CD4-positive, alpha-beta T cell (primary cell): ENCODE measurements at places on chromosomes 1 and 21. TPM values are rescaled to one million over a fixed set of nuclear protein-coding genes. Genes with fewer than 3 reads are reported as not detected.

The RGS8 gene
- total RNA-seq, result not detected

The PHACTR4 gene
- total RNA-seq, result 26.3 TPM

The TMEM82 gene
- total RNA-seq, result not detected

The KRTAP13-2 gene
- total RNA-seq, result not detected

The CFHR5 gene
- total RNA-seq, result not detected

DNA sequence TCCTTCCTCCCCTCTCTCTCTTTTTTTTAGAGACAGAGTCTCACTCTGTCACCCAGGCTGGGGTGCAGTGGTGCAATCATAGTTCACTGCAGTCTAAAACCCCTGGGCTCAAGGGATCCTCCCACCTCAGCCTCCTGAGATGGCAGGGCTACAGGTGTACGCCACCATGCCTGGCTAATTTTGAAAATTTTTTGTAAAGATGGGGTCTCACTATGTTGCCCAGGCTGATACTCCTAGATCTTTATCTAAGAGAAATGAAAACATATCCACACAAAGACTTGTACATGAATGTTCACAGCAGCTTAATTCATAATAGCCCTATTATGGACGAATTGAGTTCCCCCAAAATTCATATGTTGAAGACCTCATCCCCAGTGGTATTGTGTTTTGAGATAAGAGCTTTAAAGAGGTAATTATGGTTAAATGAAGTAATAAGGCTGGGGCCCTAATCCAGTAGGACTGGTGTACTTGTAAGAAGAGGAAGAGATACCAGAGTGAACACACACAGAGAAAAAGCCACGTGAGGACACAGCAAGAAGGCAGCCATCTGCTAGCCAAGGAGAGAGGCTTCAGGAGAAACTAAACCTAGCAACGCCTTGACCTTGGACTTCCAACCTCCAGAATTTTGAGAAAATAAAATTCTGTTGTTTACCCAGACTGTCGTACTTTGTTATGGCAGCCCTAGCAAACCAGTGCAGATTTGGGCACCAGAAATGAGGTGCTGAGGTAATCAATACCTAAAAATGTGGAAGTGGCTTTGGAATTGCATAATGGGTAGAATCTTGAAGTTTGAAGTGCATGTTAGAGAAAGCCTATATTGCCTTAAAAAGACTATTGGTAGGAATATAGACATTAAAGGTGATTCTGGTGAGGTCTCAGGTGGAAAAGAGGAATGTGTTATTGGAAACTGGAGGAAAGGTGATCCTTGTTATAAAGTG lies 13.2 kb downstream of the IFNLR1 start:
- H3K4me3 ChIP-seq, result no peak overlapping the region
- no peaks in the 10 kb centered on the region for H3K27me3 ChIP-seq
- no peaks in the 10 kb centered on the region for H3K4me1 ChIP-seq
- no peak overlapping the region for H3K27ac ChIP-seq
- H3K36me3 ChIP-seq, result peaks cover 8% of the 10 kb centered on the region

- H3K27me3 ChIP-seq, result no peaks in the 10 kb centered on the region
- no peak overlapping the region for H3K4me3 ChIP-seq
- no peak overlapping the region for H3K27ac ChIP-seq
- no peak for DNase-seq
- H3K36me3 ChIP-seq, result no peaks in the 10 kb centered on the region
- no peaks in the 10 kb centered on the region for H3K4me1 ChIP-seq
Observed at GRCh38 chr1:164619006-164619784, 60.2 kb downstream of the PBX1 start.

GRCh38 chr1:91798740-91799139 lies 87.2 kb downstream of the TGFBR3 start:
- H3K27me3 ChIP-seq, result no peaks in the 10 kb centered on the region
- H3K27ac ChIP-seq, result no peak overlapping the region
- H3K4me3 ChIP-seq, result no peak overlapping the region

The NENF gene
- 21.2 TPM for total RNA-seq

- DNase-seq, result no peak
- no peak overlapping the region for H3K27ac ChIP-seq
- H3K4me1 ChIP-seq, result no peaks in the 10 kb centered on the region
- H3K4me3 ChIP-seq, result no peak overlapping the region
- H3K36me3 ChIP-seq, result no peaks in the 10 kb centered on the region
Observed at GRCh38 chr1:31196685-31197084, 43.0 kb downstream of the NKAIN1 start.

The F13B gene
- total RNA-seq, result not detected

The AGTRAP gene
- total RNA-seq, result 21.8 TPM

DNA sequence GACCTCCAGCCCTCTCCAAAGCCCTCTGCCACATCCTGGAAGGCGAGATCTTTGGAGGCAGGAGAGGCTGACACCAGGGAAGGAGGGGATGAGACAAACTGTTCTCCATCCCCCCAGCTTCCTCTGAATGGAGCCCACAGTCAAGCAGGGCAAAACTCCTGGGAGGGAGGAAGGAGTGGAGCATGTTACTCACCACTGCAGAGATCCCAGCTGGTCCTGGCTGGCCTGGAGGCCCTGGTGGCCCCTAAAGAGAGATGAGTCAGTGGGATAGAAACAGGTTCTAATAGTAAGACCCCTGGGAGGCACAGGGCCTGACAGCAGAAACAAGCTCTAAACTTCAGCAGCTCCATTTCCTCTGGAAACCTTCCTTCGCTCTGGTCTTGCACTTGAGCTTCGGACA lies 14.0 kb upstream of the PEF1 start:
- no peaks in the 10 kb centered on the region for H3K36me3 ChIP-seq
- no peak overlapping the region for H3K4me3 ChIP-seq
- no peak for DNase-seq
- no peaks in the 10 kb centered on the region for H3K27me3 ChIP-seq
- no peak overlapping the region for H3K27ac ChIP-seq

The NR5A2 gene
- not detected for total RNA-seq

GRCh38 chr1:2242814-2243725 lies 15.0 kb downstream of the SKI start:
- DNase-seq, result peak; percentile 22
- H3K27me3 ChIP-seq, result no peaks in the 10 kb centered on the region
- H3K4me3 ChIP-seq, result no peak overlapping the region
- no peak overlapping the region for H3K27ac ChIP-seq
- peaks cover 42% of the 10 kb centered on the region for H3K36me3 ChIP-seq
- peaks cover 92% of the 10 kb centered on the region for H3K4me1 ChIP-seq

The NBPF26 gene
- total RNA-seq, result 26.0 TPM

The ACKR1 gene
- total RNA-seq, result not detected

The PTGFRN gene
- total RNA-seq, result 0.38 TPM

DNA sequence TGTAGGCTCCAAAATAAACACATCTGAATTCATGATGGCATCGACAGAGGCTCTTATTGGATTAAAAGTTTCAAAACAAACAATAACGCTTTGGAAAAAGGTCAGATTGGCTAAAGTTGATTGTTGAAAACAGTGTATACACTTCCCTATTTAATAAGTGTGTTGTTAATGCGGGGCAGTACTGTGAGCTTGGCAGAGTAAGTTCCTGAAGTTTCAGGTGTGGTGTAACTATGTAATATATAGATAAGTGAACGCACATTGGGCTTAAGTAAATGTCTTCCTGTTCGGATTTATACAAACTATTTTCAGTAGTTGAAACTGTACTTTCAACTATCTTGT lies 810 bp downstream of the ZBTB37 start:
- peaks cover 60% of the 10 kb centered on the region for H3K4me1 ChIP-seq
- H3K27me3 ChIP-seq, result no peaks in the 10 kb centered on the region
- peak overlapping the region; percentile 90 for H3K4me3 ChIP-seq
- DNase-seq, result no peak
- H3K36me3 ChIP-seq, result peaks cover 41% of the 10 kb centered on the region

The HIPK1 gene
- 245 TPM for total RNA-seq

DNA sequence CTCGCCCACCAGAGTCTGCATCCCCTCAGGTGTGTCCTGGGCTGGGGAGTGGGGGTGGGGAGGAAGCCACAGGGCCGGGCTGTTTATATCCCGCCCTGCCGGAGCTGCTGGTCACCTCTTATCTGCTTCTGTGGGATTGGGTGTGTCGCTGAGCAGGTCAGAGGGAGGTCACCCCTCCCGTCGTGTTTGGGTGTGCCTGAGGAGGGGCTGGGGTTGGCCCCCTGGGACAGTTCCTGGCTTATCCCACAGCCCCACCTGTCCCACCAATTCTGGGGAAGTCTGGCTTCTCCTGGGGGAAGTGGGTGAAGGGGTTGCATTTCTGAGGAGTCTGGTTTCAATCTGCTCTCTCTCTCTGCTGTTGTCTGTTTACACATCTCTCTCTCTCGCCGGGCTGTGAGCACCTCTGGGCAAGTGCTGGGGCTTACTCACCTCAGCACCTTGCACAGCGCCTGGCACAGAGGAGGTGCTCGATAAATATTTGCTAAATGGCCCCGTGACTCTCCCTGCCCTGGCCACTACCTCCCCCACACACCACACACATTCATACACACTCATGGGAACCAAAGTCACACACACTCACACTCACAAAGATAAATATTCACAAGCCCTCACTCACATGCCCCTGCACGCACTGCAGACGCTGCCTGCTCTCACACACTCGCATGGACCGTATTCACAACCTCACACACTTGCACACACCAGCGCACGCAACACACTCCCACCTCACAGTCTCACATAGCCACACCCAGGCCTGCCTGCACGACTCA lies 8.3 kb downstream of the ELF3 start:
- no peak for DNase-seq
- no peak overlapping the region for H3K27ac ChIP-seq
- H3K4me3 ChIP-seq, result no peak overlapping the region
- peaks cover 4% of the 10 kb centered on the region for H3K27me3 ChIP-seq

DNA sequence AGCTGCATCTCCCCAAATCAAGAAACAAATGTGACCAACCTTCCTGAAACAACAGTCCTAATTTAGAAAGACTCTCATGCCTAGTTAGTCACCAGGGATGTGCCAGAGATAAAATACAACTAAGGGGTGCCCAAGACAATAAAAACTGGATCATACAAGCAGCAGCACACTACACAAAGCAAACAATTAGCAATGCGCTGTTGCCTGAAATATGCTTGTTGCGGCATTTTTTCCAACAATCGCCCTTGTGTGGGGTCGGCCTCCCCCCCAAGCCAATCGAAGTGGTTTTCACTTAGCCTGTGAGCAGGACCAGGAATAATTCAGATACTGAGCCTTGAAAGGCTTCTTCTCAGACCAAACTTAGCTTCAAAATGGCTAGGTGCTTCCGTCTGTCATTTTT lies 1.4 kb upstream of the STMN1 start:
- H3K27ac ChIP-seq, result peak overlapping the region; percentile 65
- no peaks in the 10 kb centered on the region for H3K36me3 ChIP-seq
- no peaks in the 10 kb centered on the region for H3K27me3 ChIP-seq
- H3K4me3 ChIP-seq, result no peak overlapping the region
- H3K4me1 ChIP-seq, result peaks cover 22% of the 10 kb centered on the region
- DNase-seq, result no peak

- no peaks in the 10 kb centered on the region for H3K36me3 ChIP-seq
- H3K4me1 ChIP-seq, result peaks cover 39% of the 10 kb centered on the region
- H3K4me3 ChIP-seq, result no peak overlapping the region
- H3K27ac ChIP-seq, result no peak overlapping the region
- peaks cover 45% of the 10 kb centered on the region for H3K27me3 ChIP-seq
Observed at GRCh38 chr21:45969921-45970673, 11.5 kb upstream of the COL6A1 start.

GRCh38 chr1:55943012-55943411 lies 636.4 kb downstream of the PLPP3 start:
- H3K4me3 ChIP-seq, result no peak overlapping the region
- H3K27me3 ChIP-seq, result no peaks in the 10 kb centered on the region
- H3K4me1 ChIP-seq, result no peaks in the 10 kb centered on the region
- no peak for DNase-seq

GRCh38 chr1:8197493-8198282 lies 120.2 kb upstream of the SLC45A1 start:
- H3K27me3 ChIP-seq, result no peaks in the 10 kb centered on the region
- H3K4me3 ChIP-seq, result no peak overlapping the region
- H3K27ac ChIP-seq, result no peak overlapping the region
- peaks cover 11% of the 10 kb centered on the region for H3K4me1 ChIP-seq

The MAP3K21 gene
- 0.99 TPM for total RNA-seq

- H3K36me3 ChIP-seq, result no peaks in the 10 kb centered on the region
- H3K4me3 ChIP-seq, result no peak overlapping the region
- no peak overlapping the region for H3K27ac ChIP-seq
- no peak for DNase-seq
- no peaks in the 10 kb centered on the region for H3K4me1 ChIP-seq
- no peaks in the 10 kb centered on the region for H3K27me3 ChIP-seq
Observed at GRCh38 chr1:97384294-97384968, 536.4 kb downstream of the DPYD start.

The NBPF20 gene
- 3.5 TPM for total RNA-seq

- H3K27ac ChIP-seq, result no peak overlapping the region
- peaks cover 18% of the 10 kb centered on the region for H3K4me1 ChIP-seq
- no peaks in the 10 kb centered on the region for H3K27me3 ChIP-seq
- DNase-seq, result no peak
Observed at GRCh38 chr1:200666309-200666708, 3.4 kb downstream of the DDX59 start.

DNA sequence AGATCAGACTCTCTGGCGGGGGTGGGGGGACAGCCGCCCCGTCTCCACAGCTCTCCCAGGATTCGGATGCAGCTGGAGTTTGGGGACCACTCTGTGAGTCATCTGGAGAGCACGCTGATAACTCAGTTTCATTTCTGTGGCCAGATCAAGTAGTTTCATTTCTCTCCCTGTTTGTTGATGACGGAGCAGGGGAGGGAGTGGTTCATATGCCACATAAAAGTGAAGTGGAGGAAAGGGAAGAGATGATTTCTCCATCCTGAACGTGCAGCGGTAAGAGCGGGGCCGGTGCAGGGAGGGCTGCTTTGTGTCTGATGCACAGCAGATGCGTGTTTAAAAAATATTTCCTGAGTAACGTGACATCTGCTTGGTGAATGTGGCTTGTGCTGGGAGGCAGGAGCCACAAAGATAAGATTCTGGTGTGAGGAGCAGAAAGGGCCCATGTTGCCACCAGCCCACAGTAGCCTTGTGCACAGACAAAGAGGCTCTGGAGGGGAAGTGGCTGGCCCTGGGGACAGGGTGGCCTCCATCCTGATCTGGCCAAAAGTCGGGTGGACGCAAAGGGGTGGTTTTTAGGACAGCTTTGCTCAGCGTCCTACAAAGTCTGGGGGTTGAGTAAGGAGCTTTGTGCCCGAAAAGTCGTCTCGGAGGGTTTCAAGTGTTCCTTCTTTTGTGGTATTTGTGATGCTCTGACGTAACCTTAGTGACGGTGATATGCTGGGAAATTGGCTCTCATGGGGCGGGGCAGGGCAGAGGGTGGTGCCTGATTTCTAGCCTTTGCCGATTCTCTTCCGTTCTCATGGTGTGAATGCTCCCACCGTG lies at the start of gene MX2:
MX2 (plus strand) TSS at position 242 of the 819 bp plus-strand sequence. CDS start 14,880 bp downstream, outside the sequence.
- H3K36me3 ChIP-seq, result peaks cover 30% of the 10 kb centered on the region
- peak within 1 kb of the TSS; percentile 89 for H3K4me3 ChIP-seq
- peak within 1 kb of the TSS; percentile 98 for H3K27ac ChIP-seq
- H3K4me1 ChIP-seq, result peaks cover 50% of the 10 kb centered on the region

- DNase-seq, result no peak
- H3K4me1 ChIP-seq, result peaks cover 61% of the 10 kb centered on the region
- no peaks in the 10 kb centered on the region for H3K27me3 ChIP-seq
- no peaks in the 10 kb centered on the region for H3K36me3 ChIP-seq
- H3K27ac ChIP-seq, result no peak overlapping the region
- no peak overlapping the region for H3K4me3 ChIP-seq
Observed at GRCh38 chr1:64917907-64918306, 48.4 kb downstream of the JAK1 start.

GRCh38 chr1:63343922-63344321 lies 21.6 kb downstream of the FOXD3 start:
- no peaks in the 10 kb centered on the region for H3K4me1 ChIP-seq
- DNase-seq, result no peak
- no peaks in the 10 kb centered on the region for H3K36me3 ChIP-seq
- no peak overlapping the region for H3K27ac ChIP-seq
- H3K27me3 ChIP-seq, result peaks cover 14% of the 10 kb centered on the region
